ENCODE measurements at places on chromosomes 12 and 14. TPM values are rescaled to one million over a fixed set of nuclear protein-coding genes. Genes with fewer than 3 reads are reported as not detected.

- H3K4me1 ChIP-seq, result peaks cover 27% of the 10 kb centered on the region
- no peak for DNase-seq
- no peak overlapping the region for H3K4me3 ChIP-seq
- peaks cover 48% of the 10 kb centered on the region for H3K36me3 ChIP-seq
- no peak overlapping the region for H3K27ac ChIP-seq
- H3K27me3 ChIP-seq, result no peaks in the 10 kb centered on the region
Observed at GRCh38 chr14:89252887-89253532, 164.0 kb downstream of the FOXN3 start.

DNA sequence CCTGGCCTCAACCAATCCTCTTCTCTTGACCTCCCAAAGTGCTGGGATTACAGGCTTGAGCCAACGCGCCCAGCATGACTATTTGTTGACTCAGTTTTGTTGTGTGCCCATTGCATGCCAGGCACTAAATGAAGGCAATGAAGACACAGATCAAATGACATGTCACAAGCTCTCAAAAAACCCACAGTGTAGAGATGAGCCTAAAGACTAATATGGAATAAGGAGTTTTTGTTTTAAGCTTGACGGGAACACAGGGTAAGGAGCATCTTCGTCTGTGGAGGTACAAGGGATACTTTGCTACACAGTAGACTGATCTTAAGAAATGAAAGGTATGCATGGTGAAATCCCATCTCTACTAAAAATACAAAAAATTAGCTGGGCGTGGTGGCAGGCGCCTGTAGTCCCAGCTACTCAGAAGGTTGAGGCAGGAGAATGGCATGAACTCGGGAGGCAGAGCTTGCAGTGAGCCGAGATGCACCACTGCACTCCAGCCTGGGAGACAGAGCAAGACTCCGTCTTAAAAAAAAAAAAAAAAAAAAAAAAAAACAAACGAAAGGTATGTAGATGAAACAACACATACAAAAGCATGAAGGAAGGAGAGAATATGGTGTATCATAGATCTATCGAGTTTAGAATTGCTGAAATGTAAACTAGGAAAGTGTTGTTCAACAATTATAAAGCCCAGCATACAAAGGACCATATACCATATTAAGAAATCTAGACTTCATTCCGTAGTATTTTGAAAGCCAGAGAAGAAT, 122.1 kb upstream of the PTPRB start:
- H3K4me1 ChIP-seq, result no peaks in the 10 kb centered on the region
- peaks cover 3% of the 10 kb centered on the region for H3K27me3 ChIP-seq
- H3K4me3 ChIP-seq, result no peak overlapping the region
- no peak for DNase-seq
- no peaks in the 10 kb centered on the region for H3K36me3 ChIP-seq

- peaks cover 32% of the 10 kb centered on the region for H3K36me3 ChIP-seq
- no peak overlapping the region for H3K4me3 ChIP-seq
- DNase-seq, result no peak
- no peak overlapping the region for H3K27ac ChIP-seq
- H3K4me1 ChIP-seq, result peaks cover 24% of the 10 kb centered on the region
- H3K27me3 ChIP-seq, result no peaks in the 10 kb centered on the region
Observed at GRCh38 chr12:51192284-51192671, 19.3 kb upstream of the TFCP2 start.

DNA sequence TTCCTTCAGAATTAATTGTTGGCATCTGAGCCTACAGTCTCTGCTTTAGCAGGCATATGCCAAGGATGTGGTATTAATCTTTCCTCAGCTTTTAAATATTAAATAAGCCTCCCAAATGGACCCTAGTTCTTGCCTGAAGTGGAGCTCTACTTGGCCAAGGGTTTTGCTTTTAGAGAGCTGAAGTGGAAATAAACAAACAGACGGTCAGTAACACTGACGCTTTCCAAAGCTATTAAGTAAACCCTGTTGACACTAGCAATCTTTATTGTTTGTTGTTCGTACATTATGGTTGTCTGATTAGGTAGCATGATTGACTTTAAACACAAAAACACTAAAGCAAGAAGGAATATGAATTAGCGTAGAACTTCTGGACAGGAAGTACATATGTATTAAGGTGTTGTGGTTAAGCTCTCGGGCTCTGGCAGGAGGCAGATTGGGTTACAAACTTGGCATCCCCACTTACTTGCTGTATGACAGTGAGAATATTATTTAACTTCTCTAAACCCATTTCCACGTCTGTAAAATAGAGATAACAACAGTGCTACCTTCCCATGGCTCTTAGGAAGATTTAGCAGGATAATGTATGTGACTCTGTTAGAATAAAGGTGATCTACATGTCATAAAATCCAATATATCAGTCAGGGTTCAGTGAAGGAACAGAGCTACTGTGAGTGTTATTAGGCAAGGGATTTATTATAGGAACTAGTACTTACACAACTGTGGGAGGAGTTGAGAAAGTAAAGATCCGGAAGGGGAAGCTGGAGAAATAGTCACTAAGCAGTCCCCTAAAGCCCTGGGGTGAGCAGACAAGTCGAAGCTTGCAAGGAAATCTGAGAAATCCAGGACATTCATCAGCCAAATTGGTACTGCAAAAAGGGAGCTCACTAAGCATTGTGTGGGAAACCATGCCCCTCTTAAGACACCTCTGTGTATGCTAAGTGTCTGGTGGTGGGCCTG, 92.2 kb upstream of the ATF7IP start:
- no peaks in the 10 kb centered on the region for H3K27me3 ChIP-seq
- H3K27ac ChIP-seq, result peak overlapping the region; percentile 87
- peak overlapping the region; percentile 54 for H3K4me3 ChIP-seq
- no peak for DNase-seq
- H3K4me1 ChIP-seq, result peaks cover 53% of the 10 kb centered on the region

DNA sequence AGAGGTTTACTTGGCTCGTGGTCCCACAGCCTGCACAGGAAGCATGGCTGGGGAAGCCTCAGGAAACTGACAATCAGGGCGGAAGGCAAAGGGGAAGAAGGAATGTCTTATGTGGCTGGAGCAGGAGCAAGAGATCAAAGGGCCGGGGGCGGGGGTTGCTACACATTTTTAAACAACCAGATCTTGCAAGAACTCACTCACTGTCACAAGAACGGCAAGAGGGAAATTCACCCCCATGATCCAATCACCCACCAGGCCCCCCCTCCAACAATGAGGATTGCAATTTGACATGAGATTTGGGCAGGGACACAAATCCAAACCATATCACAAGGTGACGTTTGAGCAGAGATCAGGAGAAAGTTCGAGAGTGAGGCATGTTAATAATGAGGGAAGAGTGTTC, 163.7 kb upstream of the RPH3A start:
- DNase-seq, result no peak
- no peak overlapping the region for H3K4me3 ChIP-seq
- H3K27ac ChIP-seq, result no peak overlapping the region
- no peaks in the 10 kb centered on the region for H3K4me1 ChIP-seq
- H3K36me3 ChIP-seq, result no peaks in the 10 kb centered on the region

DNA sequence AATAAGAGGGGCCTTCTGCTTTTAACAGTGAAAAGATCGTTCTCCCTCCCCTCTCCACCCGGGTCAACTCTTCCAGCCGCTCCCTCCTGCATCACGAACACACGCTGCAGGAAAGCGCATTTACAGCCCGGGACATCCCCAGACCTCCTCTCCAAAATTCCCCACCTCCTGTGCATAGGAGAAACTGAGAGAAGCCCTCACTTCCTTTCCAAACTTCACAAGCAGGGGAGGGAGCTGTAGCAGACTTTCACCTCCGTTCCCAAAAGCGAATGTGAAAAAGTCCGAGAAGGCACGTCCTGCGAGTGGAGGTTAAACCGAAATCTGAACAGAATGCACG, 513 bp downstream of the BCAT1 start:
- H3K27ac ChIP-seq, result peak overlapping the region; percentile 92
- H3K27me3 ChIP-seq, result peaks cover 5% of the 10 kb centered on the region
- H3K4me1 ChIP-seq, result peaks cover 68% of the 10 kb centered on the region
- DNase-seq, result peak; percentile 24

Gene CLEC4D
- not detected for total RNA-seq

Measured in activated B cell treated with CpG ODN at 0.5 μM for 24 hours (primary cell).